PC-9 (cell line): ENCODE measurements at places on chromosomes 12 and 14. TPM values are rescaled to one million over a fixed set of nuclear protein-coding genes. Genes with fewer than 3 reads are reported as not detected.

DNA sequence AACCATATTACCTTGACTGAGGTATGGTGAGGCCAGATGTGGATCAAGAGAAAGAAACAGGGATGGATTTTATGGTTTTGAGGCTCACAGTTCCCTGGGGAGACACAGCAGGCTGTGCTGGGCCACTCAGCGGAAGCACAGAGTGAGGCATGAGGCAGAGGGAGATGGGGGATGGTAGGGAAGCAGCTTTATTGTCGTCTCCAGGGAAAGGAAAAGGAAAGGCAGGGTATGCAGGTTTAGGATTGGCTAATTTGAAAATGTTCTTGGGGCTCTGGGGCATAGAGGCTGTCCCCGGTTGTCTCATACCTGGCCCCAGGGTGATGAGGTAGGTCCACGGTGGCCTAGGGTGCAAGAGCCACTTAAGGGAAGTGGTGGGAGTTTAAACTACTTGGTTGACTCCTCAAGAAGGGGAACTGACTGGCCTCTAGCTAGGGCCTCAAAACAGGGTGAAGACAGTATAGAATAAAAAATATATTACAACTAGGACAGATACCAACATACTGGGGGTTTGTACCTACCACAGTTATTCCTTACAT lies 322.8 kb downstream of the RGS6 start:
- DNase-seq: no peak

Gene SLC7A8
- 2.0 and 3.6 TPM in 2 replicates for total RNA-seq

Gene KLRG1
- 0.90 and 1.8 TPM in 2 replicates for total RNA-seq

DNA sequence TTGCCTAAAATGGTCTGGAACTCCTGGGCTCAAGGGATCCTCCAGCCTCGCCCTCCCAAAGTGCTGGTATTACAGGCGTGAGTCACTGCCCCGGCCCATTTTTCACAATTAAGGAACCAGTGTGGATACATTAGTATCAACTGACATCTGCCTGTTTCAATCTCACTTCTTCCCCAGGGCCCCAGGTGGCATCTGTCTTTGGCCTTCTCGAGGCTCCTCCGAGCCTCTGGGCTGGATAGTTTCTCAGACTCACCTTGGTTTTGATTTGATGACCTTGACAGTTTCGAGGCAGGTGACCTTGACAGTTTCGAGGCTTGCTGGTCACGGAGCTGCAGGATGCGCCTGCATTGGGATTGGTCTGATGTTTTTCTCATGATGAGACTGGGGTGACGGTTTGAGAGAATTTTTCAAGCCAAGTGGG lies 41.0 kb upstream of the NCOR2 start:
- DNase-seq: peak; percentile 62

- DNase-seq: no peak
Observed at GRCh38 chr14:76981670-76982069, 46.8 kb downstream of the IRF2BPL start.

GRCh38 chr12:26870491-26871419 lies 37.8 kb upstream of the ITPR2 start:
- peak; percentile 61 for DNase-seq

GRCh38 chr12:54562750-54563356 lies 13.5 kb downstream of the PDE1B start:
- no peak for DNase-seq

Gene CD69
- total RNA-seq: not detected in 2 replicates

DNA sequence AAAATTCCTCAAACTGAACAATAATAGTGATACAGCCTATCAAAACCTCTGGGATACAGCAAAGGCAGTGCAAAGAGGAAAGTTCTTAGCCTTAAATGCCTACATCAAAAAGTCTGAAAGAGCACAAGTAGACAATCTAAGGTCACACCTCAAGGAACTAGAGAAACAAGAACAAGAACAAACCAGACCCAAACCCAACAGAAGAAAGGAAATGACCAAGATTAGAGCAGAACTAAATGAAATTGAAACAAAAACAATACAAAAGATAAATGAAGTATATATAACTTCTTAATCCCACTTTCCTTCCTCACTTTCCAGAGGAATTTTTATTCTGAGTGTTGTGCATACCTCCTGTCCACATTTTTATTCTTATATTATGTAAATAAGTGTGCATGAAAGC lies 192.0 kb downstream of the FUT8 start:
- no peak for DNase-seq

- DNase-seq: no peak
Observed at GRCh38 chr12:131261906-131262305, 308.2 kb downstream of the ADGRD1 start.

- DNase-seq: peak; percentile 49
Observed at GRCh38 chr12:106919910-106920544, 35.7 kb upstream of the TMEM263 start.

Gene APOLD1
- 23.3 and 24.9 TPM in 2 replicates for total RNA-seq

DNA sequence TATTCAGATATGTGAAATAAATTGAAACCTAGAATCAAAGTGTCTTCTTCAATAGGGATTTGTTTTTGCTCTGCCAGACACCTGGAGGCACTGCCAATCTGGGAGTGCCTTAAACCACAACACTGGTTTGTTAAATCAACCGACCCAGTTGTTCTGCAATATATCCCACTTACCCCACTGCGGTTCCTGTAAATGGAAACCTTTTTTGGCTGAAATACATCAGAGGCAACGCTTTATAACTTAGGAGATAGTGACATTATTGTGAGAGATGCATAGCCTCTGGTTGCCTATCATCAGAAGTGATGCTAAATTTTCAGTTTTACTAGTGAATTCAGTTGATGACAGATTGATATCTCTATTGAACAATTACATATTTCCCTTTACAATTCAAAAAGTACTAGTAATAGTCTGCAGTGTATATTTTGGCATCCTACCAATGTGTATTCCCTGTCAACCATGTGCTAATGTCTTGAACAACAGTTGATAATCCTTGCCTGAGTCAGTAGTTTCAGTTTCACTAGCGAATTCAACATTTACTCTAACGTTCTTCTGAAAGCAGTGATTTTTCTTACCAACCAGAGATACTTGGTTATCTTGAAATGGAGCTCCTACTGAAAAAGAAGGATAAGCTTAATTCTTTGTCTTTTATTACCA lies 30.5 kb downstream of the PPP2R5C start:
- DNase-seq: no peak

- DNase-seq: no peak
Observed at GRCh38 chr12:62698701-62699101, 232.1 kb downstream of the MON2 start.

DNA sequence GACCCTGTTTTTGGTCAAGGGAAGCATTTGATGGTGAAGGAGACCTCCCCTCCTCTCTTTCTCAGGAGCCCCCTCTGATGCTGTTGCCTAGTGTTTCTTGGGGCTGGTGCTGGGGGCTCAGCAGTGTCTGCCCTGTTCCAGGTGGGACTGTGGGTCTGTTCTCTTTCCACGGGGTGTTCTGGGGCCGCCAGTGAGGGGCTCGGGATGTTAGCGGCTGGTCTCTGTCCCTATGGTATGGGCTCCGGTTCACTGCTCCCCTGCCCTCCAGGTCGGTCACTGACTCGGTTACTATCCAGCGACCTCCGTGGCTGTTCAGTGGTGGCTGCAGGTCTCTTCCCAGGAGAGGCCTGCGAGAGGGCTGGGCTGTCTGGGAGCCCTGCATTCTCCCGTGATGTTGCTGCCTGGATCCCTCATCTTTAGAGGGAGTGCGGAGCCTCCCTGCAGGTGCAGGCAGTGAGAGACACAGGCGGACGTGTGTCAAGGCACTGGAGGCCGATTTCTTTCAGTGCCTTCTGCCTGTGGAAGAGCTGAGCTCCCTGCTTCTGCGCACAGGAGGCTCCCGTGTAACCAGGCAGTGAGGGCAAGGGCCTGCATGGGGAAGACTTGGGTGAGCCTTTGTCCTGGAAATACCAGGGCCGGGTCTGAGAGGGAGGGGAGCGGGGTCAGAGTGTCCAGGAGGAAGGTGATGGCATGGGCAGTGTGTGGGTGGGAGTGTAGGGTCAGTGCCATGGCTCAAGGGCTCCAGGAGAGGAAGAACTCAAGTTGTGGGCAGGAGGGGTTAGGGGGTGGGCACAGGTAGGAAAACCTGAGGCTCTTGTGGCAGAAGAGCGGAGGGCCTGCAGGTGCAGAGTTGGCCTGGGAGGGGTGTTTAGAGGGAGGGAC lies 362.6 kb downstream of the TMEM121 start:
- DNase-seq: no peak

GRCh38 chr12:97567619-97568110 lies 105.1 kb downstream of the RMST start:
- DNase-seq: no peak

- DNase-seq: no peak
Observed at GRCh38 chr14:69629225-69630127, 18.1 kb downstream of the SUSD6 start.

- DNase-seq: no peak
Observed at GRCh38 chr12:111937429-111937828, 75.5 kb downstream of the TMEM116 start.

GRCh38 chr14:100841761-100842403 lies 16.0 kb downstream of the MEG3 start:
- DNase-seq: no peak

DNA sequence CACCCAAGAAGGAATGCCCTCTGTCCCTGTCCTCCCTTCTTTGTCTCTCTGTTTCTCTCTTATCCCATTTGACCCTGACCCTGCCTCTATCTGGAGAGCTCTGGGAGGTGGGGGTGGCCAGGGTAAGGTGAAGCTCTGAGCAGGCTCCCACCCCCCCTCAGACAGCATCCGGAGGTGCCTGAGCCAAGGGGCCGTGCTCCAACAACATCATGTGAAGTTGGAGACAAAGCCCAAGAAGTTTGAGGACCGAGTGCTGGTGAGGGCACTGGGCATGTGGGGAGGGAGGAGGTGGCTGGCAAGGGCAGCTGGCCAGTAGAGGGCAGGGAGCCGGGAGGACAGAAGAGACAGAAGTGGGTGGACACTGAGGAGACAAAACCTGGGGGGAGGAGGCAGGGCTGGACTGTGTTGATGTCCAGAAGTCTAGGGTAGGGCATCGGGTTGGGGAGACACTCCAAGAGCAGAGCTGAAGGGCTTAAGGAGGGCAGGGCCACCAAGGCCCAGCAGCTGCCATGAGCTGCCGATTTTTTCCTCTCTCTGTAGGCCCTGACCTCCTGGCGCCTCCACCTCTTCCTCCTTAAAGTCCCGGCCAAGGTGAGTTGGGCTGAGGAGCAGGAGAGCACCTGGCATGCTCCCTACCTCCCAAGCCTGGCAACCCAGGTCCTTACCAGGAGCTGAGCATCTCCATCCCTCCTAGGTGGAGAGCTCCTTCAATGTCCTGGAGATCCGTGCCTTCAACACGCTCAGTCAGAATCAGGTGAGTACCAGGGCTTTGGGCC lies 1.9 kb downstream of the CARMIL3 start:
- no peak for DNase-seq

Gene OAS2
- total RNA-seq: 0.98 and 1.3 TPM in 2 replicates

GRCh38 chr14:97250931-97251330 lies 453.7 kb downstream of the VRK1 start:
- no peak for DNase-seq

Gene PLEKHD1
- 0.60 and 0.65 TPM in 2 replicates for total RNA-seq

Gene EID3
- total RNA-seq: 42.4 and 47.4 TPM in 2 replicates

DNA sequence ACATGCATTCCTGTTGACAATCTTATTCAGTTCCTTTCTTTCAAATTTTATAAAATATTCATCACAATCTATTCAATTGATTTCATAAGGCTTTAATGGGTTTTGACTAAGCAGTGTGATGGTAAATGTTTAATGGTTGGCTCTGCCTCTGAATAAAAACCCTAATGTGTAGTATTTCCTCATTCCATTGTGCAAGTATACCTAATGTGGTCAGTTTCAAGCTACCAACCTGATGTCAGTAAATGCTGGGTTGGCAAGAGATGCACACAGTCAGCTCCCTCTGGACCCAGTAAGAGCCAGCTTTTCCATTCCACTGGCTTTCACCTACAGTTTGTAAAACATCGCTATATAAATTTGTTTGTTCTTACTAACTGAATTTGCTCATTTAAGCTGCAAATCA lies 53.9 kb downstream of the METTL25 start:
- DNase-seq: no peak

- no peak for DNase-seq
Observed at GRCh38 chr12:110436231-110436630, 13.9 kb downstream of the ARPC3 start.

- DNase-seq: no peak
Observed at GRCh38 chr12:108004319-108004718, 124.8 kb upstream of the WSCD2 start.

GRCh38 chr14:23125011-23125410 lies 6.0 kb upstream of the CEBPE start:
- no peak for DNase-seq

- no peak for DNase-seq
Observed at GRCh38 chr14:23217032-23218020, 20.4 kb upstream of the RNF212B start.

Gene TROAP
- 79.4 and 79.9 TPM in 2 replicates for total RNA-seq

- no peak for DNase-seq
Observed at GRCh38 chr14:30395065-30395464, 163.9 kb upstream of the G2E3 start.

GRCh38 chr14:73267474-73267873 lies 30.2 kb downstream of the PAPLN start:
- DNase-seq: no peak

DNA sequence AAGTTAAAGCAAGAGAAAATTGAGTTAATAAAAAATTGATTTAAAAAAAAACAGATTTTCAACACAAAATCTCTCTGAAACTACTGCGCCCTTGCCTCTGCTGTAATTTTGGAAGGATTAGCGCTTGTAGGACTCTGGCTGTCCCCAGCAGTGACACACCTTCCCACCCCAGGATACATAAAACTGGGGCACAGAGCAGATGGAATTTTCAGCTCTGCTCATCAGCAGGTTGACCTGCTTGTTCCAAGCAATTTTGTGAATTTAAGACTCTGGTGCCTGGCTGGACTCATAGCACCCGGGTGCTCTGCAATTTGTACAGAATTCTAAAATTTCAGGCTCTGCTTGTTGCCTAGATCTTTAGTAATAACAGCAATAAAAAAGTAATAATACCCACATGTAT lies 257.8 kb upstream of the GARIN6 start:
- DNase-seq: no peak

Gene RERGL
- total RNA-seq: not detected in 2 replicates

Gene TMEM30B
- total RNA-seq: 15.2 and 19.6 TPM in 2 replicates
